ENCODE measurements at places on chromosomes 12 and 14.

DNA sequence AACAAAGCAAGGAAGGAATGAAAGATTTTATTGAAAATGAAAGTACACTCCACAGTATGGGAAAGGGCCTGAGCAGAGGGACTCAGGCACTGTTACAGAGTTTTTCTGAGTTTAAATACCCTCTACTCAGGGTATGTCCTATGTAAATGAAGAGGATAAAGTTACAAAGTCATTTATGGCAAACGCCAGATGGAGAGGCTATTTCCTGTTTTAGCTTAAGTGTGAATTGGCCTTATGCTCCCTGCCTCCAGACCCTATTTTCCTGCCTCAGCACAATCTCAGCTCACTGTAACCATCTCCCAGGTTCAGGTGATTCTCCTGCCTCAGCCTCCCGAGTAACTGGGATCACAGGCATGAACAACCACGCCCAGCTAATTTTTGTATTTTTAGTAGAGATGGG, 6.8 kb upstream of the PHC1 start:
- no peak for DNase-seq

DNA sequence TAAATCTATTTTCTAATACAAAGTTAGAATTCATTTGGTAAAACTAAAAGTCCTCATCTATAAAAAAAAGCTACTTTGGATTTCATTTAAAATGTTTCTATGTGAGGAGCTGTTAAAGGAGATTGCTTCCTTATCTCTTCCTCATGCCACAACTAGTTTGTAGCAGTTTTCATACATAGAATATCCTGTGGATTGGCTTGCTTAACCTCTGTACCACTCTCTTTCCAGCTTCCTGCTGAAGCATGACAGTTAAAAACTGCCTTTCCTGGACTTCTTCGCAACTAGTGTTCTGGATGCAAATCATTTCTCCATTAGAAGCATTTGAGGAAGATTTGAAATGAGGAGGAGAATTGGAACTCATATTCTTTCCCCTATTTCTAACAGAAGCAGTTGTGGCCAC, 49.6 kb downstream of the ST8SIA1 start:
- DNase-seq, result no peak

DNA sequence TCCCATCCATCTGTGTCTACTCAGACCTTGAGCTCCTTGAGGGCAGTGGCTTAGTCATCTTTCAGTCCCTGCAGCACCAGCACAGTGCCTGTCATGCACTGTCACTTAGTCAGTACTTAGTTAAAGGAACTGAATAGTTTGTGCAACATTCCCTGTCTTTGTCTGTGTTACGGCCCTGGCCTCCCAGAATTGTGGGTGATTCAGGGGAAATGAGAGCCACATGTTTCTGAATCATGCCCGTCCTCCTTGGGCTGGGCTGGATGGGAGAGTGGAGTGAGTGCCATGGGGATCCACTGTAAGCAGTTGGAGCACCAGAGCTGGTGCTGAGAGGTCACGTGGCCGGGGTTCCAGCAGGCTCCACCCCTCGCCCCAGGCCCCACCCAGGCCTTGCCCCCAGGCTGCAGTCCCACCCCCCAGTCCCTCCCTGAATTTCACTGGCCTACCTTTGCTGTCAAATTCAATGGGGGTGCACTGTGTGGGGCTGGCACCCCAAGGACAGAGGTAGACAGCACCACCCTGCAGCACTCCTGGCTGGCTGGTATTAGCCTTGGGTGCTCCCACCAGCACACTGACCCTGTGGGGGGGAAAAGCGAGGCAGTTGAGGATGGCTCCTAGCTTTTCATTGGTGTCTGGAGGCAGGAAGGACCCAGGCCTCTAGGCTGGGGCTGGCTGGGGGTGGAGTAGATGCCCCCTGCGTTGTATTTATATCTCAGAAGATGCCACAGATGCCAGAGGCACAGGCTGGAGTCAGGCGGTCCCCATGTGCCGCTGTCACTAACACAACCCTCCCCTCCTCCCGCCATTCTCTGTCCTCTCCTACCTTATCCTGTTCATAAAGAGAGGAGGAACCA, 7.5 kb downstream of the ITGA5 start:
- DNase-seq, result no peak

- DNase-seq, result no peak
Observed at GRCh38 chr14:84929086-84929485, 600.9 kb upstream of the FLRT2 start.

DNA sequence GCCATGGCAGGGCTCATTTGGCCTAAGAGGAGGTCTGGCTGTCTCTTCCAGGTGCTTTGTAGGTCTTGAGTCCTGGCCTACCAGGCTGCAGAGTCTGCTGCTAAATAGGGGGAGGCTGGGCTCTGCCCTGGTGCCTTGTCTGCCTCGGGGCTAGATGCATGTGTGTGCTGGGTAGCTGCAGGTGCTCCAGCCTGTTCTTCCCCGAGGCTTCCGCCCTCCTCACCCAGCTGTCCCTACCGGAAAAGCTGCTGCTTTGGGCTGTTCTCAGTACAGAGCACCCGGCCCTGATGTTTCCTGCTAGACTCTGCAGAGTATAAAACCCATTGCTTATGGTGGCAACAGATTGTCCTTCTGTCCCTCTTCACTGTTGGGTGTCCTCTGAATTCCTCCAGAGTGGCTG, 37.7 kb downstream of the RAB35 start:
- no peak for DNase-seq

GRCh38 chr12:123910761-123911193, 61.9 kb downstream of the CCDC92 start:
- no peak for DNase-seq

DNA sequence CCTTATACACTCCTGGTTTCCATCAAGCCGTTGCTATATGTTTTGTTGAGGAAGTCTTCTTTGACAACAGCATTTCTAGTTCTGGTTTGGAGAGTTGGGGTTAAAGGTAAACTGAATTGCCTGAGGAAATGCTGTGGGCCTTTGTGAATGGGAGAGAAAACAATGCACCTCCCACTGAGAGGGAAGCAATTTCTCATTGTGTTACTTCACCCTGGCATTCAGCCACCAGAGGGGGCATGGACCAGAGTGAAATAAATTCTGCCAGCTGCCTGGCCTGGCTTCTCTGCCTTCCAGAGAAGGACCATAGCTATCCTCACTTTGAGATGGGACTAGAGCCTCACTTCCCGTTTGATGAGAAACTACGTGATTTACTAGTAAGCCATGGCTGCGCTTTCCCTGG, 475.3 kb downstream of the EGLN3 start:
- peak; percentile 2 for DNase-seq

- DNase-seq, result no peak
Observed at GRCh38 chr14:103568952-103569351, 6.2 kb downstream of the COA8 start.

DNA sequence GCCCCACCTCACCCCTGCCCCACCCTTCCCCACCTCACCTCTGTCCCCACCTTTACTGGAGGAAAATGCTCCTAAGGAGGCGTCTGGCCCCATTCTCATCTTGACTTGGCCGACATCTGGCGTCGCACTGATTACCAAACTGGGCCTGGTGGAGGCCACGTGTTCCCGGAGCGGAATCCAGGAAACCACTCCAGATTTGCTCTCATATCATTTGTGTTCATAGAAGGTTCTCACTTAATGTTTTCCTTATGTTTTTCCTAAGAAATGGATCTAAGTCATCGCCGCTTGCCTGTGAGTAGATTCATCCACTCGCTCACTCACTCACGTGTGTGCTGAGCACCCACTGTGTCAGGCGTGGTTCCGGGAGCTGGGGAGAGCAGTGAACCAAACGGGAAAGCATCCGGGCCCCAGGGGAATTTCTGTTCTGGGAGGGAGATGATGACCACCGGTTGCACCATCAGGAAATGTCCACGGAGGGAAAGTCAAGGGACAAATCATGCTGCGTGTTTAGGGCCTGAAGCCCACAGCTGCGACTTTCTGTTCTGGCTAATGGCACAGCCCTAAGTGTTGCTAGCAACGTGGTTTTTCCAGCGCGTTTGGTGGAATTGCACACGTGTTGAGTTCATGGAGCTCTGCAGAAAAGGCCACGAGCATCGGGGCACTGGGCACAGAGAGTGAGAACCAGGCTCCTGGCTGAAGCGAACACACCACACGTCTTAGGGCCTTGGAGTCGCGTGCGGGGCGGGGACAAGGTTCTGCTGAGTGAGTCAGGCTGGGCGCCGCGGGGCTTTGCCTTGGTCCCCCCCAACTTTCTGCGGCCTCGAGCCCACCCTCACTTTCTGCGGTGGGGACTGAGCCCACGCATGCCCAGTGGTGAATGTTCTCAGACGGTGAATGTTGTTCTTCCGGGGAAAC, 57.7 kb downstream of the ADGRD1 start:
- DNase-seq, result no peak

DNA sequence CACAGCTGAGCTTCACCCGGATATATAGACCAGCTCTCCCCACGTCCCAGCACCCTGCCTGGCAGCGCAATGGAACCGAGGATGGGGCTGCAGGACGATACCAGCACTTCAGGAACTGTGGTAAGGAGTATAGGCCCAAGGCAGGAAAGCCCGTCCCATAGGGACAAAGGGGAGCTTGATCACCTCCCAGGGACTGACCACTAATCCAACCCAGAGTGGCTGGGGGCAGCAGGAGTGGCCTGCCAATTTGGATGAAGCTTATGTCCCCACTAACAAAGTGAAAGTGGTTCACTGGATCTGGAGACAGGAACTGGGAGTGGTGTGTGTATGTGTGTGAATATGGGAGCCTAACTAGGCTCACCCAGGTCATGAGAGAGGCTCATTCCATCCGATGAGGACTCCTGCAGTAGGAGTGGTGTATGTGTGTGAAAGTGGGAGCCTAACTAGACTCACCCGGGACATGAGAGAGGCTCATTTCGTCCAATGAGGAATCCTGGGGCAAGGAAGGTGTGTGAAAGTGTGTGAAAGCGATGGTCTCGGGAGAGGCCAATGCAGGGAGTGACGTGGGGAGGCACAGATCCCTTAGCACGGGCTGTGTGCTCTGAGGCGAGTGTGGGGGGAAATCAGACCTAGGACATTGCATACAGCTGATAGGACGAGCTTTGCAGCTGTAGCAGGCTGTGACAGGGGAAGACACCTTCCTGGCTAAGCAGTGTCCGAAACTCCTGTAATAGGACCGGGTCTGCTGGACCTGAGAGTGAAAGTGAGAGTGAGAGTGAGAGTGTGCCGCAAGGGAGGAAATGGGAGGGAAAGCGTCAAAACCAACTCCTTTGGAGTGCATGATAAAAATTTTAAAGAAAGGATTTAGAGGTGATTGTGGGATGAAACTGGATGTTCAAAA, 25.7 kb downstream of the KLRK1 start:
- DNase-seq, result peak; percentile 76

DNA sequence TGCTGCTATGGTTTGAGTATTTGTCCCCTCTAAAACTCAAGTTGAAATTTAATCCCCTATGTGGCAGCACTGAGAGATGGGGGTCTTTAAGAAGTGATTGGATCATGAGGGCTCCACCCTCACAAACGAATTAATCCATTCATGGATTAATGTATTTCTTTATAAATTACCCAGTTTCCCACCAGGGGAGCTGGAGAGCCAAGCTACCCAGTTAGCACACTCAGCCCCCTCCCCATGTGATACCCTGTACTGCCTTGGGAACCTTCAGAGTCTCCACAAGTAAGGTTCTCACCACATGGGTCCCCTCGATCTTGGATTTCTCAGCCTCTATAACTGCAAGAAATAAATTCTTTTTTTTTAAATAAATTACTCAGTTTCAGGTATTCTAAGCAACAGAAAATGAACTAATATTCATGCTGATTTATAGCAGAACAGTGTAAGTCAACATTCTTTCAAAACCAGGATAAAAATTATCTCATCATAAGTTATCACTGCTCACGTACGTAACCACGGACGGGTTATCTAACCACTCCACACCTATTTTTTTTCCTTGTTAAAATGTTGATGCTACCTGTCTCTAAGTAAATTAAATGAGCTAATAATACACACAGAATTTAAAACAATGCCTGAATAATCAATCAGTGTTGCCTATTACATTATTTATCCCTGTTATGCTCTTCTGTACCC, 3.6 kb downstream of the NAP1L1 start:
- DNase-seq, result no peak

DNA sequence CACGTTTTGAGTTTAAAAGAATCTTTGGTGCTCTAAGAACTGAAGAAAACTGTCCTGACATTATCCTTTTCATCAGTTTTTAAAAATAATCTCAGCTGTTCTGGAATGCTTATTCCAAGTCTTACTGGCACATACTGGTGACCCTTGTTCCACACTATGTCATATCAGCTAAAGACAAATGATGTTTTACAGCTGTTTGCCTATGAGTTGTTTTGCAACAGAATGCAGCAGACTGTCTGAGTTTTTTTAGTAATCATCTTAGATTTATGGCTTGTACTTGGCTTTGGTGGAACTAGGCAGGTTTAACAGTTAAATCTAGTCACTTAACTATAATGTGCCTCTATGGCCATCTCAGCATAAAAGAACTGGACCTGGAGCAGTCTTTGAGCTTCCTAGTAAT, 91.6 kb upstream of the GRIN2B start:
- no peak for DNase-seq

DNA sequence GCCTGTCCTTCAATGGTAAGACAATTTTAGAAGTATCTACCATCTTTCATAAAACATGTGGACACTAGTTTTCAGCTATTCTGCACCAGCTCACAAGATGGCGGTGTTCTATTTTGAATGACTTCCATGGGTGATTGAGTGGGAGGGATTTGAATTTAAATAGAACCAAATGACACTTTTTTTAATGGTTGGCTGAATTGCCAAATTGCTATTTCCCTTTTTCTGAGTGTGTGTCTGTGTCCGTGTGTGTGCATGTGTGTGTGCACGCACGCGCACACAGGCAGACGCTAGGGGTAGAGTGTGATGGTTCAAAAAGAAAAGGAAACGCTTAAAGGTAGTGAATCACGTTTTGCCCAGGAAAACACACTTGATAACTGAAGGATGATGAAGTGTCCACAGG, 362.6 kb downstream of the DAD1 start:
- peak; percentile 7 for DNase-seq

DNA sequence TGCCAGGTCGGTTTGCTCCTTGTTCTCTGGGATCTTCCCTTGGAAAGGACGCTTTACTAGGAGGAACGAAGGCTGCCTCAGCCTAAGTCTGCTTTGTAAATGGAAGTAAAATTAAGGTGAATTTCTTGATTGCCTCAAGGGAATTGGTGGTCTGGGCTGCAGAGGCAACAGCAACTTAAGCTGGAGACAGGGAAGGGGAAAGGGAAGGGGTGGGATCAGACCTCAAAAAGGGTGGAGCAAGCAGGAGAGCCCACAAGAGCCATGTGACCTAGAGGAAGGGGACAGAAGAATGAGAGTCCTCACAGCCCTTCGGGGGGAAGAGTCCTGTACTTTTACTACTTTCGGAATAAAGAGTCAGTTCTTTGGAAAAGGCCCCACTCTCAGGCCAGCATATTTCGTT, 147.9 kb downstream of the PPM1H start:
- no peak for DNase-seq

GRCh38 chr12:78898416-78898815, 33.8 kb downstream of the SYT1 start:
- no peak for DNase-seq

Measured in stimulated activated naive CD8-positive, alpha-beta T cell treated with anti-CD3 and anti-CD28 coated beads, Interleukin-15, amount 100 ng/mL, for 72 hours (primary cell).